ENCODE measurements at places on chromosomes 1 and 21. TPM values are rescaled to one million over a fixed set of nuclear protein-coding genes. Genes with fewer than 3 reads are reported as not detected.

GRCh38 chr1:236741753-236742152, 53.3 kb upstream of the MTR start:
- H3K27ac ChIP-seq = no peak overlapping the region
- peaks cover 3% of the 10 kb centered on the region for H3K36me3 ChIP-seq
- H3K4me1 ChIP-seq = no peaks in the 10 kb centered on the region
- H3K4me3 ChIP-seq = no peak overlapping the region
- H3K27me3 ChIP-seq = no peaks in the 10 kb centered on the region

Gene COL8A2
- 18.9 TPM for total RNA-seq

- no peak overlapping the region for H3K27ac ChIP-seq
- no peaks in the 10 kb centered on the region for H3K4me1 ChIP-seq
- no peaks in the 10 kb centered on the region for H3K27me3 ChIP-seq
- H3K4me3 ChIP-seq = no peak overlapping the region
- no peak for DNase-seq
- H3K36me3 ChIP-seq = no peaks in the 10 kb centered on the region
Observed at GRCh38 chr1:101971304-101971703, 25.4 kb downstream of the OLFM3 start.

GRCh38 chr1:37556712-37557196, at the start of gene DNALI1:
Gene DNALI1, plus strand, starts transcription at chr1:37556940. Its CDS starts 55 bp downstream, at chr1:37556995.
- H3K4me1 ChIP-seq = peaks cover 48% of the 10 kb centered on the region
- no peaks in the 10 kb centered on the region for H3K27me3 ChIP-seq
- H3K36me3 ChIP-seq = no peaks in the 10 kb centered on the region
- peak within 1 kb of the TSS; percentile 52 for H3K4me3 ChIP-seq

DNA sequence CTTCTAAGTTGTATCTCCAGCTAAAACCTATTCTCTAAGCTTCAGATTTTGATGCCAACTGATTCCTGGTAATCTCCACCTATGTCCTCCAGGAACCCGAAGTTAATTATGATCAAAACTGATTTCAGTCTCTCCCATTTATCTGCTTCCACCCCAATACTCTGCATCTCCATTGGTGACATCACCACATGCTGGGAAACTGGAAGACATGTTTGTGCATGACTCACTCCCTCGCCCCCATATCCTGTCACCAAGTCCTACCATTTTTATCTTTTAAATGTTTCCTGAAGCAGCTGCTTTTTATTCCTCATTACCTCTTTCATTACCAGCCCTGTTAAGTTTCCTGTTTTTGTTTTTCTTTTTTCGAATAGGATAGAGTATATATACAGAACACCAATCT, 228.5 kb downstream of the LRRC40 start:
- H3K36me3 ChIP-seq = no peaks in the 10 kb centered on the region
- no peak overlapping the region for H3K4me3 ChIP-seq
- no peak for DNase-seq
- no peaks in the 10 kb centered on the region for H3K27me3 ChIP-seq
- no peak overlapping the region for H3K27ac ChIP-seq

DNA sequence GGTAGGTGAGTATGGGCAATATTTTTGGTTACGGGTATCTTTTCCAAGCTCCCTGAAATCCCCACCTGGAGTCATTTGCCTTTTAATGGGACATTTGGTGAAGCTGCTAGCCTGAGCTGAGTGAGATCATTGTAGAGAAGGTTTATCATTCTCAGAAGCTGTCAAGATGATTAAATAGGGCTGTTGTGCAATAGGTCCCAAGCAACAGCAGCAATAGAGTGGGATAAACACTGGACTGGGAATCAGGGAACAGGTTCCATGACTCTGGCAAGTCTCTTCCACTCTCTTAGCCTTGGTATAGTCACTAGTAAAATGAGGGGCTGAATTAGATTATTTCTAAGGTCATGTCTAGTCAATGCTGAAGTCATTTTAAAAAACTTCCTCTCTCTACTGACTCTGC, 30.3 kb upstream of the FAM78B start:
- H3K36me3 ChIP-seq = no peaks in the 10 kb centered on the region
- DNase-seq = no peak
- H3K27me3 ChIP-seq = no peaks in the 10 kb centered on the region
- H3K4me1 ChIP-seq = no peaks in the 10 kb centered on the region
- H3K4me3 ChIP-seq = no peak overlapping the region

GRCh38 chr1:46445773-46446256, 43.8 kb upstream of the DMBX1 start:
- no peak overlapping the region for H3K27ac ChIP-seq
- peaks cover 22% of the 10 kb centered on the region for H3K4me1 ChIP-seq
- peaks cover 2% of the 10 kb centered on the region for H3K27me3 ChIP-seq
- H3K36me3 ChIP-seq = no peaks in the 10 kb centered on the region
- no peak overlapping the region for H3K4me3 ChIP-seq
- DNase-seq = no peak

DNA sequence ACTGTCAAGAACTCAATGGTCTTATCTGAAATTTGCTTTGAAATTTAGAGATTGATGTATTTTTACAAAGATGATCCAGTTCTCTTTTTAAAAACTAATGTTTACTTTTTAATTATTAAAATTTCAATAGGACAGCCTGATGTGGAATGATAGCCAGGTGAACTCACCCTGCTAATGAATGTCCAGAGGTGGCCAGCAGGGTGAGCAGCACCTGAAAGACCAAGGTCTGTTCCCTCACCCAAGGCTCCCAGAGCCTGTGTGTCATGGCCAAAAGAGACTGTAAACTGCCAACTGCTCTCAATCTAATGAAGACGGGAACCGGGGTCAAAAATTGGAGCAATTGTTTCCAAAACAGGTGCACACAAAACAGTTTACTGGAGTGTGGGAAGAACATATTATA, 340.4 kb downstream of the DISC1 start:
- H3K27ac ChIP-seq = no peak overlapping the region
- H3K27me3 ChIP-seq = no peaks in the 10 kb centered on the region
- H3K4me1 ChIP-seq = no peaks in the 10 kb centered on the region
- H3K4me3 ChIP-seq = no peak overlapping the region
- H3K36me3 ChIP-seq = no peaks in the 10 kb centered on the region

- H3K36me3 ChIP-seq = no peaks in the 10 kb centered on the region
- no peaks in the 10 kb centered on the region for H3K4me1 ChIP-seq
- no peak for DNase-seq
Observed at GRCh38 chr1:93394514-93394913, 48.8 kb downstream of the DR1 start.

- H3K27me3 ChIP-seq = no peaks in the 10 kb centered on the region
- no peak for DNase-seq
Observed at GRCh38 chr1:64242895-64243756, 39.7 kb downstream of the UBE2U start.

GRCh38 chr1:24236789-24237371, 49.8 kb upstream of the IFNLR1 start:
- H3K36me3 ChIP-seq = no peaks in the 10 kb centered on the region
- H3K27ac ChIP-seq = no peak overlapping the region
- H3K4me3 ChIP-seq = no peak overlapping the region
- peak; percentile 47 for DNase-seq

DNA sequence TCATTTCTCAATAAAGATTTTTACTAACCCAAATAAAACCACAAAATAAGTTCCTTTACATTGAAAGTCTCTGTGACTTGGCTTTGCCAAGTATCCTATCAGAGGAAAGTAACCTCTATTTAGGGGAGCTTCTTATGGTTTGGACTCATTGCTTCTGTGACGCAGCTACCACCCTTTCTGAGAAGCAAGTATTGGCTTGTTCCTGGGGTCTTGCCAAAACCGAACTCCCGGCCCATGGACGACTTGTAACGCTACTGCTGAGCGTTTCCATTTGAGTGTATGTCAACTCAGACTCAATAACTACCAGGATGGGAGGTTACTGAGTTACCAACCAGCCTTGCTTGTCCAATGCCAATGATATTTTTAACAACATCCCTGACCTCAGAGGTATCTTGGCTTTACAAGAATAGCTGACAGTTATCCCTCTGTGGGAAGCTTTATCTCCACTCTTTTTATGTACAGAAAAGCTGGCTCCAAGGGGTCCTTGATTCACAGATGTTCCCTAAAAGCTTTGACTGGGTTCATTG, 911.9 kb downstream of the TTLL7 start:
- H3K36me3 ChIP-seq = no peaks in the 10 kb centered on the region
- no peaks in the 10 kb centered on the region for H3K4me1 ChIP-seq
- H3K4me3 ChIP-seq = no peak overlapping the region
- H3K27ac ChIP-seq = no peak overlapping the region
- DNase-seq = no peak
- no peaks in the 10 kb centered on the region for H3K27me3 ChIP-seq

Gene RGS13
- not detected for total RNA-seq

- no peaks in the 10 kb centered on the region for H3K27me3 ChIP-seq
- peak; percentile 95 for DNase-seq
Observed at GRCh38 chr1:27365372-27366112, 1.2 kb downstream of the MAP3K6 start.

Gene SYT11
- 12.1 TPM for total RNA-seq

DNA sequence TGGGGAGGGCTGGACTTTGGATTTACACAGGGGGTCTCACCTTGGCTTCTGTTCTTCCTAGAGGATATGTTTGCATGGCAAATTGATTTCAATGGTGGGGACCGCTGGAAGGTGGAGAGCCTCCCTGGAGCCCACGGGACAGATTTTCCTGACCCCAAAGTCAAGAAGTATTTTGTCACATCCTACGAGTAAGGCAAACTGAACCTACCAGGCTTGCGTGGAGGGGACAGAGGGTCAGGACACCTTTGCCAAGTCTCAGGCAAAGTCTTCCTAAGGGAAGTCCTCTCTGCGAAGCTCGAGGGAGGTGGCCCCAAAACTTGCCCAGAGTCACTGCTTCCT, 7.2 kb downstream of the FBXO6 start:
- H3K27ac ChIP-seq = peak overlapping the region; percentile 49
- H3K4me1 ChIP-seq = peaks cover 14% of the 10 kb centered on the region
- no peak for DNase-seq

Gene NCAM2
- 2.1 TPM for total RNA-seq
